ENCODE measurements at places on chromosomes 11 and 22.

DNA sequence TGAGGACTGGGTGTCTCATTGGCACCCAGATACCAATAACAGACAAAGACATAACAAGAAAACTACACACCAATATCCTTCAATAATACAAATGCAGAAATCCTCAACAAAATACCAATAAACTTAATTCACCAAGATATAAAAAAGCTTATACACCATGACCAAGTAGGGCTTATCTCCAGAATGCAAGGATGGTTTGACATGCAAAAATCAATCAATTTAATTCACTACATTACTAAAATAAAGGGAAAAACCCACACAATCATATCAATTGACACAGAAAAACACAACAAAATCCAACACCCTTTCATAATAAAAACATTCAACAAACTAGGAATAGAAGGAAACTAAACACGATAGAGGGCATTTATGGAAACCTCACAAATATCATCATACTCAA lies 40.6 kb downstream of the LHFPL7 start:
- DNase-seq, result no peak

GRCh38 chr11:24163146-24163545 lies 333.7 kb upstream of the LUZP2 start:
- no peak for DNase-seq

GRCh38 chr22:28116219-28116673 lies 197.2 kb upstream of the PITPNB start:
- DNase-seq, result peak; percentile 62

GRCh38 chr11:114017723-114018122 lies 41.8 kb upstream of the ZBTB16 start:
- DNase-seq, result no peak

- DNase-seq, result no peak
Observed at GRCh38 chr11:7999795-8000194, 12.7 kb downstream of the EIF3F start.

- DNase-seq, result no peak
Observed at GRCh38 chr11:34348096-34348495, 9.7 kb downstream of the ABTB2 start.

- DNase-seq, result no peak
Observed at GRCh38 chr11:59815754-59816153, 5.2 kb upstream of the MRPL16 start.

DNA sequence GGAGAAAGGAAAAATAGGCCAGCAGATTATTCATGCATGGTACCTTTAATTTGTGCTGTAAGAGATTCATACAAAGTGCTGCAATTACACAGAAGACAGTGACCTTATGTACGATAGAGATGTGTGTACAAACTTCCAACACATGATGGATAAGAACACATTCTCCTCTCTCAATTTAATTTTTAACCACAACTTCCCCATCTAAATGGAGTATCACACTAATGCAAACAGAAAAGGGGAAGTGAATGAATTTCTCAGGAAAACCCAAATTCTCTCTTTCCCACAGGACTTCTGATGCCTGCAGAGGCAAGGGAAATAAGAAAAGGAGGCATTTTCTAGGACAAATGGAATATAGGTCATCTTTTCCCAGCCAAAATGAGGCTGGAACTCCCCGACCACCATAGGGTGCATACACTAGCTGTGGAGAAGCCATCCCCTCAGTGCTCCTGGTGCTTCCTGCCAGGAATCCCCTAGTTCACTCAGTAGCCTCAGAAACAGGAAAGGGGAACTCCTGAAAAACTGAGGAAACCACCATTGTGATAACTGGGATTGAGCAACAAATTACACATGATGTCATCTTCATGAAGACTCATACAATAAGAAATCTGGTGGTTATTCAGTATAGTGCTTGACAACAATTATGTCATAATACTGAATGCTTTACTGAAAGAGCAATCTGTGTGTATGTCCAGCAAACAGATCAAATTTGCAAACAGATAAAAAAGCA lies 22.4 kb downstream of the MMP10 start:
- DNase-seq, result peak; percentile 69

GRCh38 chr11:130037881-130038585 lies 31.7 kb upstream of the APLP2 start:
- DNase-seq, result peak; percentile 23

DNA sequence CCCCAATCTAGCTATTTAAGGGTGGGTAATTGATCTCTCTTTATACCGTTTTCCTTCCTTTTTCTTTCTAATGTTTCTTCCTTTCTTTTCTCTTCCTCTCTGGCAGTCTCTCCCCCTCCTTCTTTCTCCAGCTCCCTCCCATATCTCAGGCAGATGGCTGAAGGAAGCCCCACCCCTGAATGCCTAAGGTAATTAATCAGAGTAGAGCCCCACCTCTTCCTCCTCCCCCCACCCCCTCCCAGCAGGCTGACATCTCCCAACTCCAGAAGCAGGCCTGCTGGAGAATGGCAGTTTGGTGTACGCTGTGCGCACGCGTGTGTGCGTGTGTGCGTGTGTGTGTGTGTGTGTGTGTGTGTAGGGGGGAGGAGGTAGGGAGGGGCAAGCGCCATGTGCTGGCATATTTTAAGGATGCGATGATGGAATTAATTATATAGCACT lies 122.6 kb downstream of the APOL5 start:
- DNase-seq, result peak; percentile 96

GRCh38 chr22:39012533-39013511 lies 1.2 kb upstream of the APOBEC3C start:
- no peak for DNase-seq

DNA sequence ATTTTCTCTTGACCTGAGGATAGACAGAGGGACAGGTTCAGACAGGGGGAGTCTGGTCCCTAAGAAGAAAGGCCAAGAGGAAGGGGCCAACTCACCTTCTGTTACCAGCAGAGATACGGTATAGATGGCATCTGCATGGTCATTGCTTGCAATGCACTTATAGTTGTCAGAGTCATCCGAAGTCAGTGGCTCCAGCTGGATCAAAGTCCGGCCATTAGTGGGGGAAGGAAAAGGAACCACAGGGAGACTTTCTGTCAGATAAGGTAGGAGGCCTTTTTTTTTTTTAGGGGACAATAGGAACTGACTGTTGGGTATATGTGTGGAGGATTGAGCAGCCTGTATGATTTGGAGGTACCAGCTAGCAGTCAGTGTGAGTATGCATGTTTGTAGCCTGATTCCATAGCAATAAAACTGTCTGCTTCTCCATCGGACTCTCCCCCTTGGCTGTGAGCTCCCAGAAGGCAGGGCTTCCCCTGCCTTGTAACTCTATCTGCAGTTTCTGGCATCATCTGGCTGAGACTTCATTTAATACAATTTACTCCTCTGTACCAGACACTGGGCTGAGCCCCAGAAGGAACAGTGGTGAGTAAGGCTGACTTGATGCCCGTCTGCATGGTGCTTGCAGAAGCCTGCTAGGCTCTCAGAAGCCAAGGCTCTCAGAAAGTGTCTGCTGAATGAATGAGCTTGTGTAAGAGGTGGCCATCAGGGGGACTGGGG lies 5.7 kb downstream of the IGSF22 start:
- DNase-seq, result no peak

DNA sequence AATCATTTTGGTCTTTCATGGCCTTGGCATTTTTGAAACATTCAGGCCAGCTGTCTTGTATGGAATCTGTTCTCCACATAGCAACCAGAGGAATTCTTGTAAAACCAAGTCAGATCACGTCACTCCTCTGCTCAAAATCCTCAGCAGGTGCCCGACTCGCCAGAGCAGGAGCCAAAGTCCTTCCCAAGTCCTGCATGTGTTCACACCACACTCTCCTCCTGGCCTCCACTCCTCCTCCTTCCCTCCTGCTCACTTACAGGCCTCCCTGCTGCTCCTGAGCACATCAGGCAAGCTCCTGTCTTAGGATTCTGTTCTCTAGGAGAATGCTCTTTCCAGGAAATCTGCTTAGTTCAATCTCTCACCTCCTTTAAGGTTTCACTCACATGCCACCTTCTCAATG lies 6.9 kb upstream of the PSMC3 start:
- no peak for DNase-seq

GRCh38 chr22:30864441-30865420 lies 103.8 kb downstream of the MORC2 start:
- DNase-seq, result no peak

GRCh38 chr11:313304-313786 lies 495 bp upstream of the IFITM1 start:
- DNase-seq, result no peak

DNA sequence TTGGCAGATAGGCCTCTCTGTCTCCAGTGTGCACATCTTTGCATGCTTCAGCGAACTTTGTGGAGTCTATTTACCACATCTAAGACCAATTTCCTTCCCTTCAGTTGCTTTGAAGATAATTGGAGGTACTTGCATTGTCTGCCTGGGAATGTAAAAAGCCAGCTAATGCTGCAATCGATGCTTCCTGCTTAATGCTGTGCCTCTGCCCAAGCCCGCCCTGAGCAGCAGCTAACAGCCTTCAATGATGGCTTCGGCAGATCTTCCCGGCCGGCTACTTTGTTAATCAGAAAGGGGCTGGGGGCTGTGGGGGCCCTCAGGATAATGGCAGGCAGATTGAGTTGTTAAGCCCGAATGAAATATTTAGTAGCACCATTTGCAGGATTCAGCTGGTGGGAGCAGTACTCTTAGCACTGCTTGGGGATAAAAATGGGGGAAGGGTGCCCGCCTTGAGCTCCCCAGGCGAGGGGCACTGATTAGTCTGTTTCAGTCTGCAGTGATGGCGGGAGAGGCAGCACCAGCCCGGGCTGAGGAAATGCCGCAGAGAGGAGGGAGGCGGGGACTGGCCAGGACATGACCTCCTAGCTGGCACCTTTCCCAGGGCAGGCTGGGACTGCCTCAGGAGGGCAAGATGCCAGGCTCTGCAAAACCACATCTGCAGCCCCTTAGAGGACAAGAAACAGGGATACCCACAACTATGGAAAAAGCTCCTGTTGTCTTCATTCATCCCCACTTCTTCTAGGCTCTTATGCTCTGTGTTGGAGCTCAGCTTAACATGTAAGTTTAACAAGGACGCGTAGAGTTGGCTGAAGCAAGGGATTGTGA lies 460.0 kb downstream of the BUD13 start:
- peak; percentile 77 for DNase-seq

- DNase-seq, result no peak
Observed at GRCh38 chr22:21861264-21861848, 6.1 kb downstream of the MAPK1 start.

GRCh38 chr11:47271961-47272661 lies 2.2 kb downstream of the MADD start:
- DNase-seq, result no peak

- DNase-seq, result no peak
Observed at GRCh38 chr22:47647720-47648119, 885.3 kb downstream of the TBC1D22A start.

DNA sequence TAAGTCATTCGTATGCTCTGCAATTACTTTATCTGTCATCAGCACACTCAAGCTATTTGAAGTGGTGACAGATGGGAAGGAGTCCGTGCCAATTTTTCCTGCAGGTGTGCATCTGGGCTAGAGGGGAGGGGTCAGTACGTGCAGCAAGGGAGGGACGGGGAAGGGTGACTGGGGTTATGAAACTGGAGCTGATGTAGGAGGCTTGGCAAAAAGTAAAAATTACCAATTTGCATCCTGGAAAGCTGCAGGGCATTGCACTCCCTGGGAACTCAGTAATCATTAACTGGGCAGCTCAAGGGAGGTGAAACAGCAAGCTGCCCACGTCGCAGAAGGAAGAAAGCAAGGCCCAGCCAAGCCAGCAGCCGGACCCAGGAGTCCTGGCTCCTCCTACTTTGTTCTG lies 87.1 kb upstream of the TMEM45B start:
- no peak for DNase-seq

GRCh38 chr11:67437809-67438157 lies 301 bp upstream of the PTPRCAP start:
- no peak for DNase-seq

DNA sequence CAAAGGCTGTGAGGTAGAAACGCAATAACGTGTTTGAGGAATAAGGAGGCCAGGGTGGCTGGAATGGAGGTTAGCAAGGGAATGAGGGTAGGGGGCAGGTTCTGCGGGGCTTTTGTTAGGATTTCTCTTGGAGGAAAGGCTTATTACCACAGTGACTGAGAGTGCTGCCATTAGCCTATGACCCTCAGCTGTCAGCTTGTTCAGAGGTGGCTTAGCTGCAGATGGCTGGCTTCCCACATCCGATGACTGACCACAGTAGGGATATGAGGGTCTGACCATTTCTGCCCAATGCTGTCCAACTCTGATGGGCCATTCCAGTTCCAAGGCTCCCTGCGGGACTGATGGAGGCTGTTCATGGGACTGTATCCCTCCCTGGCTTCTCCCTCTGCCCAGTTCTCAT lies 181.8 kb downstream of the MIAT start:
- DNase-seq, result no peak

DNA sequence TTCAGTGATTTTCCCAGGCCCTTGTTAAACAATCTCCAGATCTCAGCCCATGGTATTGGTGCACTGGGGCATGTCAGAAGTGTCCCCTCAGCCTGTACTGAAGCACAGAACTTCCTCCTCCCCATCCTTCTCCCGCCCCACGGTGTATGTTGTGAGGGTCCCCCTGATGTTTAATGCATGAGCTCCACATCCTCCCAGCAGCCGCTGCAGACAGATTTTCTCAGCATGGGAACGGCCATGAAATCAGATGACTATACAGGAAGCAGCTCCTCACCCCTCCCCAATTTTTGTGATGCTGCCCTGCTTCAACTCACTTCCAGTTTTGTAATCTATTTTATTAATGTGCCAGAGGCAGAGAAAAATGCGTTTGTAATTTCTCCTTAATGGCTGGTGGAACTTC lies 406.0 kb downstream of the MIAT start:
- no peak for DNase-seq

- DNase-seq, result no peak
Observed at GRCh38 chr22:47990481-47990880, 1228.0 kb downstream of the TBC1D22A start.

DNA sequence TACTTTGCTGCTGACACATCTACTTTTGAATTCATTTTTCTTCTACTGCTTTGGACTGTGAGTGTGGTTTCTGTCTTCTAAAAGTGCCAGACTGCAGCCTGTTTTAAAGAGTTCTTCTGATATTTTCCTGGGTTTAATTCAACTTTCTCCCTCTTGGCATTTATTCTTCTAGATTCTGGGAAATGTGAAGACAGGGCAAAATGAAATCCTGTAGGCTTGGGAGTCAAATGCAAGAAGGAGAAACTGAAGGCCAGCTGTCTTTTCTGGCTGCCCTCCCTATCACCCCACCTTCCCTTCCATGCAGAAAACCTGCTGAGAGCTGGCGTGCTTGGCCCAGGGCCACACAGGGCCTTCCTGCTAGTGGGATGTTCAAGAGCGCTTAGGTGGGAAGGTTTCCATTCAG lies 7.6 kb downstream of the ZNF70 start:
- DNase-seq, result no peak
